ENCODE measurements at places on chromosomes 1 and 21. TPM values are rescaled to one million over a fixed set of nuclear protein-coding genes. Genes with fewer than 3 reads are reported as not detected.
A peak's percentile ranks its signal among the peaks of the same experiment; 100 is the strongest.

The ANKRD35 gene
- 1.1 TPM for total RNA-seq

DNA sequence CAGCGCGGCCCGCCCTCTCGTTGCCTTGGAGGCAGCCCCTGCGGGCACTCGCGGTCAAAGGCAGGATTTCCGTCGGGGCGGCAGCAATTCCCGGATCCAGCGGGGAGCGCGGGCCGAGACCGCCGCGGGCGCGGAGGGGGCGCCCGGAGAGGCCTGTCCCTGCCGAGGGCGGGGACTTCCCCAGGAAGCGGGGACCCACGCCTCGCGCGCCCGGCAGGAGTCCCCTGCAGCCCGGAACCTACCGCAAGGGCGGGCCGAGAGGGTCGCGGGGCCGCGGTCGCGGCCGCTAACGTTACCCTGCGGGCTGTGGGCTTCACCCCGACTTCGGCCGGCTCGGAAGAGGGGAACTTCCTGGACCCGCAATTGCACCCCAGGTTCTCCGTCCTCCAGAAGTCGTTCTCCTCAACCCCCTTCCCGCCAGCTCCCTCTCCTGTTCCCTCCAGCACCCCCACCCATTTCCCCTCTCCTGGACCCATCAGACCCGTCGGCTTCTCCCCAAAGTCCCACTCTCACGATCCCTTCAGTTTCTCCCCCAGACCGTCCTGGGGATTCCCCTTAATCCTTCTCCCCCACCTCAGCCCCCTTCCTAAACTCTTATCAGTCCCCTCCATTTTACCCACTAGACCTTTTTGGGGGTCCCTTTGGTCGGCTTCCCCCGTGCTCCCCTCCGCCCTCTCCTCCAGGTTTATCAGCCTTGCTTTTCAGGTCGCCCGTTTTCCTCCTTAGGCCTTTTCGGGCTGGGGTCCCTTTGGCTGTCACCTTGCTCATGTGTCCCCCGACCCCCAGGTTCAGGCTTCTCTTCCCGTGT lies 604 bp downstream of the FGR start:
- H3K36me3 ChIP-seq, result no peaks in the 10 kb centered on the region
- H3K27me3 ChIP-seq, result peaks cover 52% of the 10 kb centered on the region
- no peak for DNase-seq

DNA sequence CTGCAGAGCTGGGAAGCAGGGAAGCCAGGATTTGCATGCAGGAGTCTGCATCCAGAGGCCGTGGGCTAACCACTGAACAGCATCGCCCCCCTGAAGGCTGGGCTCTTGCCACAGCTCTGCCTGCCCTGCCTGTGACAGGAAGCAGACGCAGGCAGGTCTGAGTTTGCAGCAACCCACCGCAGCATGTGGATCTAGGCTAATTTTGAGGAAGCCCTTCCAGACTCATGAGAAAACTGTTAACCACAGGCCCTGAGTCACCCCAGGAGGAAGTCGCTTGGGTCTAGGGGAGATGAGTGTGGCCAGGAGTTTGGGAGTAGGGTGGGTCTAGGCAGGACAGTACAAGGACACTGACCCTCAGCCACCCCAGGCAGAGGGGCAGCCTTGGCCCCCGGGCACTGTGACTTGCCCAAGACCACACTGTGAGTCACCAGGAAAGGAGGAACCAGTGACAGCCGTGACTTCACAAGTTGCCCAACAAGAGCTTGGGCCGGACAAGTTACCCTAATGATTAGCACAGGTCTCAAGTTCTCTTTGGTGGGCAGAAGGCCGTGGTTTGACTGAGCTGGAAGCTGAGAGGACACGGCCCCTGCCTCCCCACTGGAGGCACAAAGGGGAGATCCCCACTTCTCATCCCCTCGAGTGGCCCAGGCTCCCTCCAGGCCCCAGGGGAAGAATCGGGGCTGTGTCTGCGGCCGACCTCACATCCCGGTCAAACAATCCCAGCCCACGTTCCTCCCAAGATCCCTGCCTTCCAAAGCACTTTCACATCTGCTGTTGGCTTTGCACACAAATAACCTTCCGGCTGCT lies 826 bp downstream of the LAPTM5 start:
- H3K27me3 ChIP-seq, result peaks cover 9% of the 10 kb centered on the region
- no peaks in the 10 kb centered on the region for H3K36me3 ChIP-seq
- peaks cover 6% of the 10 kb centered on the region for H3K4me1 ChIP-seq
- DNase-seq, result peak; percentile 82

GRCh38 chr1:201310251-201310985 lies 27.1 kb downstream of the PKP1 start:
- no peaks in the 10 kb centered on the region for H3K4me1 ChIP-seq
- peaks cover 89% of the 10 kb centered on the region for H3K27me3 ChIP-seq
- H3K36me3 ChIP-seq, result no peaks in the 10 kb centered on the region
- no peak overlapping the region for H3K27ac ChIP-seq

DNA sequence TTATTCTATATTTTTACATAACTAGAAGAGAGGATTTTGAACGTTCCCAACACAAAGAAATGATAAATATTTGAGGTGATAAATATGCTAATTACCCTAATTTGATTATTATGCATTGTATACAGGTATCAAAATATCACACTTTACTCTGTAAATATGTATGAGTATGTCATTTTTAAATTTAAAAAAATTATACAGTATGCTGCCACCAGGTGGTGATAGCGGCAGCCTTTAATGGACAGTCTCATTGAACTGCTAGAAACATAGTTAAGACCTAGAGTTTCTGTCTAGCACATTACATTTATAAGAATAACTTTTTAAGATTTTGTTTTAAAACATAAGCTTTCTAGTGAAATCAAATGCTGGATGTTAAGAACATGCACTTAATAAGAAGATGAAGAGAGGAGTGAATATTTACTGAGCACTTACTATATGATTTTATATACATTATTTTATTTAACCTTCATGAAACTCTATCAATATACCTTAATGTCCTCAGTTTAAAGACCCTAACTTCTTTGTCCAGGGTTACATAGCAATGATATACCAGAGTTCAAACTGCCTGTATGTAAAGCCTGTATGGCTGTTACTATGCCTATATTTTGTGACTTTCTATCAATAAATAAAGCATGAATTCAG lies 207.1 kb downstream of the NUF2 start:
- no peaks in the 10 kb centered on the region for H3K36me3 ChIP-seq
- no peak overlapping the region for H3K27ac ChIP-seq
- no peak overlapping the region for H3K4me3 ChIP-seq
- no peaks in the 10 kb centered on the region for H3K27me3 ChIP-seq
- no peaks in the 10 kb centered on the region for H3K4me1 ChIP-seq

DNA sequence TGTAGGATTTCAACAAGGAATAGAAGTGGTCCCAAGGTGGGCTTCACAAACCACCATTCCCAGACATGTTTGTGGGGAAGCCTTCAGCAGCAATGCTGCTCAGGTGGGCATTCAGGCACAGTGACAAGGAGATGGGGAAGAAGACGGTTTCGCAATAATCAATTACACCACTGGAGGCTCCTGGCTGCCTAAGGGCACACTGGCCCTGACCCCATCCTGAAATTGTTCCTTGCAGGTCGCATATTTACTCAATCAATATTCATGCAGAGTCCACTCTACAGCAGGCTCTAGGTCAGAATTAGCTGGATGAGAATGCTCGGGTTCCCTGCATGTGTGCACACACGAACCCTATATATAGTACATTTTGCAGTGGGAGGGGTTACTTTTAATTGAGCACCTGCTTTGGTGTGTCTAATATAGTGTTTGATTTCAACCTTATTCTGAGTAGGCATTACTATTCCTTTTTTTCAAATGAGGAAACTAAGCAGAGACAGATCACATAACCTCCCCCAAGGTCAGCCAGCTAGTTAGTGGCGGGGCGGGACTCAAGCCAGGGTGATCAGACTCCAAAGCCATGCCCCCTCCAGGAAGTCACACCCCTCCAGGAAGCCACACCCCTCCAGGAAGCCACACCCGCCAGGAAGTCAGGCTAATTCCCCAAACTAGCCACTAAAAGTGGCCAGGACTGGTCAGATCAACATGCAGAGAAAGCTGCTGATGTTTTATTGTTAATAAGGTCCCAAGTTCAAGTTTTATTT lies 106.5 kb downstream of the HLCS start:
- H3K27me3 ChIP-seq, result no peaks in the 10 kb centered on the region
- no peaks in the 10 kb centered on the region for H3K36me3 ChIP-seq
- no peak overlapping the region for H3K27ac ChIP-seq
- no peak overlapping the region for H3K4me3 ChIP-seq
- peak; percentile 29 for DNase-seq

GRCh38 chr1:235304549-235305451 lies 23.2 kb downstream of the ARID4B start:
- no peak overlapping the region for H3K27ac ChIP-seq
- peaks cover 12% of the 10 kb centered on the region for H3K4me1 ChIP-seq
- H3K27me3 ChIP-seq, result no peaks in the 10 kb centered on the region
- peak; percentile 31 for DNase-seq
- H3K36me3 ChIP-seq, result 0 out of 2 replicates have a peak, but pooled peaks cover 1% of the 10 kb centered on the region

DNA sequence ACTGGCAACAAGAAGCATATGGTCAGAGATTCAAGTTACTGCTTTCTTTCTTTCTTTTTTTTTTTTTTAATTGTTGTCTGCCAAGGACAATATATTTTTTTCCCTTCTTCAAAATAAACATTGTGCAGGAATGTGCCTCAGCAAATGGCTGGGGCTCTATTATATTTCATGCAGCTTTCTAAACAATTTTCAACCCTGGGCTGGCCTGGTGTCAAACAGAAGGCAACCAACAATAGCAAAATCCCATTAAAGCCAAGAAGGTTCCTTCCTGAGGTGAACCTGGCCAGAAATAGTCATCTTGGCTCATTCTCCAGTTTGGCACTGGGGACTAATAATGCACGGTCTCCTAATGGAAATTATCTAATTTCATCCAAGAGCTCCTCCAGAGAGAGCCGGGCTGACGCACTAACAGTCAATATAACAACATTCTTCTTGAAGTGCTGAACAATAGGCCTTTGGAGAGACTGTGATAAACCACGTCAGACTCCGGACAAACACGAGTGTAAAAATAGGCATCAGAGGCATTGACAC lies 35.7 kb upstream of the HLX start:
- peak; percentile 55 for DNase-seq
- H3K27me3 ChIP-seq, result peaks cover 3% of the 10 kb centered on the region
- peaks cover 6% of the 10 kb centered on the region for H3K4me1 ChIP-seq
- no peaks in the 10 kb centered on the region for H3K36me3 ChIP-seq
- H3K27ac ChIP-seq, result no peak overlapping the region

GRCh38 chr1:11701981-11702803 lies 10.7 kb downstream of the DRAXIN start:
- H3K4me1 ChIP-seq, result no peaks in the 10 kb centered on the region
- no peak overlapping the region for H3K4me3 ChIP-seq
- peaks cover 71% of the 10 kb centered on the region for H3K27me3 ChIP-seq

- no peak overlapping the region for H3K4me3 ChIP-seq
- H3K27me3 ChIP-seq, result peaks cover 93% of the 10 kb centered on the region
- no peak overlapping the region for H3K27ac ChIP-seq
- H3K4me1 ChIP-seq, result no peaks in the 10 kb centered on the region
Observed at GRCh38 chr1:156880473-156880872, 13.0 kb upstream of the PEAR1 start.

DNA sequence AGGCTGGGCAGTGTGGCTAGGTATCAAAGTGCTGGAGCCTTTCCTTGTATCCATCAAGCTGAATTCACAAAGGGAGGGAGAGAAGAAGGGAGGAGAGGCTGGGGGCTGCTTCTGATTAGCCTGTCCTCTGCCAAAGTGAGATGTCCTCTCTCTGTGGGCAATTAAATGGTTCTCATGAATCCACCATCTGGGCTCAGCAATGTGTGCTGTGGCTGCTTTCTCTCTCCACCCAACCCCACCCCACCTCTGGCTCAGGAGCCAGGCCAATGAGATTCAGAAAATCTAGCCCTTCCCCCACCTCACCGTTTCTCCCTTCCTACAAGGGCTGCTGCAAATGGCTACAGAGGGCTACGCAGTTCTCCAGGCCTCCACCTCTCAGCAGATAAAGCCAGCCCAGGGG lies 154.6 kb downstream of the TENT5C start:
- DNase-seq, result no peak
- no peak overlapping the region for H3K4me3 ChIP-seq
- H3K27me3 ChIP-seq, result no peaks in the 10 kb centered on the region
- H3K36me3 ChIP-seq, result no peaks in the 10 kb centered on the region
- H3K4me1 ChIP-seq, result peaks cover 4% of the 10 kb centered on the region
- no peak overlapping the region for H3K27ac ChIP-seq

GRCh38 chr1:206753141-206753540 lies 17.4 kb upstream of the IL19 start:
- no peak overlapping the region for H3K27ac ChIP-seq
- no peaks in the 10 kb centered on the region for H3K36me3 ChIP-seq
- H3K4me3 ChIP-seq, result no peak overlapping the region
- H3K27me3 ChIP-seq, result no peaks in the 10 kb centered on the region
- H3K4me1 ChIP-seq, result peaks cover 1% of the 10 kb centered on the region
- peak; percentile 84 for DNase-seq

The SLC1A7 gene
- total RNA-seq, result not detected

DNA sequence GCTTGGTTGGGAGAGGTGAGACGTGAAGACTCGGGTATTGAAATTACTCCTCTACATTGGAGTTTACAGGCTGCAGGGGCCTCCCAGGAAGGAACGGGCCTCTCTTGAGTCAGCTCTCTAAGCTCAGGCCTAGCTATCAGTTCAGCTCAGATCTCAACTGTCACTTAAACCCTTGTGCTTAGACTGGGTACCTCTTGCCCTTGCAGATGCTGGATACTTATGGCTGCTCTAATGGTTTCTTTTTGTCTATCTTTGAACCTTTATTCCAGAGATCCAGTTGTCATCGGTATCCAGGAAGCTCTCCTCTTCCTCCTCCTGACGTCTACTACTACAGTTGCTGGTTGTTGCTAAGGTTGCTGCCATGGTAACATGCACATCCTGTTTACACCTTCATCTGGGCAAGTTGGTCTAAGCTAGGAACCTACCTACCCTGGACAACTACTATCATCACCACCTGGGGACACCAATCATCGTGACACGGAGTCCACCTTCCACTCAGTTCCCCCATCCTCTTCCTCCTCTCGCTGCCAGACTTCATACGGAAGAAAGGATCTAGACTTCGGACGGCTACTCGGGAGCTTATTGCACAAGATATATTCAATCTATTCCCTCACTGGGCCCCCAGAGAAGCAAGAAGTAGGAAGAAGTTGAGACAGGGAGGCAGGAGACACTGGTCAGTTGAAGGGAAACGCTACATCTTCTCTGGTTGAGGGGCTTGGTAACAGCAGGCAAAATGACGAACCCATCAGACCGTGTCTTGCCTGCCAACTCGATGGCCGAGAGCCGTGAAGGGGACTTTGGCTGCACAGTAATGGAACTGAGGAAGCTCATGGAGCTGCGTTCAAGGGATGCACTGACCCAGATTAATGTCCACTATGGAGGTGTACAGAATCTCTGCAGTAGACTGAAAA lies 56.1 kb downstream of the ATP2B4 start:
- H3K4me3 ChIP-seq, result no peak overlapping the region
- H3K4me1 ChIP-seq, result peaks cover 6% of the 10 kb centered on the region
- no peak overlapping the region for H3K27ac ChIP-seq
- DNase-seq, result peak; percentile 34
- no peaks in the 10 kb centered on the region for H3K27me3 ChIP-seq
- H3K36me3 ChIP-seq, result peaks cover 20% of the 10 kb centered on the region
